GM04504 (cell line): ENCODE measurements at places on chromosomes 4 and X.

DNA sequence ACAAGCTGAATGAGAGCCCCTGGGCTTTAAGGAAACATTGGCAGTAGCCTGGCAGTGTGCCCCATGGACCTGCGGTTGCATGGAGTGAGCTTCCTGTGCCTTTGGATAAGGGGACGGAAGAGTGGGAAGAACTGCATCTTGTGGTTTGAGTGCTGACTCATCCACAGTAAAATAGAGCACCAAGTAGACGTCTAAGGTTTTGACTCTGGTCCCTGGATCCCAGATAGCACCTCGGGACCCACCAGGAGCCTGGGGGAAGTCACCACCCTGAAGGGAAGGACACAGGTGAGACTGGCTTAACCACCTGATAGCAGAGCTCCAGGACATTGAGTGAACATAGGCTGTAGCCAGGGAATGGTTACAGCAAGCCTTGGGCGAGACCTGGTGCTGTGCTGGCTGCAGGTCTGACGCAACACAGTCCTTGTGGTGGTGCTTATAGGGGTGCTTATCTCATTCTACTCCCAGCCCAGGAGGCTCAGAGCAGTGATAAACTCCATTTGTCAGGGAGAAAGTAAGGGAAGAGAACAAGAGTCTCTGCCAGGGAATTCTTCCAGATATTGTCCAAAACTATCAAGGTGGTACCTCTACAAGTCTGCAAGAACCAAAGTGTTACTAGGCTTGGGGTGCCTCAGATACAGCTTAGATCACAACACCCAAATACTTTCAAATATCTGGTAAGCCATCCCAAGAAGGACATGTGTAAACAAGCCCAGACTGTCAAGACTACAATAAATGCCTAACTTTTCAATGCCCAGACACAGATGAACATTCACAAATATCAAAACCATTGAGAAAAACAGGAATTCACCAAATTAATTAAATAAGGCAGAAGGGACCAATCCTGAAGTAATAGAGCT is 123.6 kb upstream of the TET2 start:
- DNase-seq = no peak

DNA sequence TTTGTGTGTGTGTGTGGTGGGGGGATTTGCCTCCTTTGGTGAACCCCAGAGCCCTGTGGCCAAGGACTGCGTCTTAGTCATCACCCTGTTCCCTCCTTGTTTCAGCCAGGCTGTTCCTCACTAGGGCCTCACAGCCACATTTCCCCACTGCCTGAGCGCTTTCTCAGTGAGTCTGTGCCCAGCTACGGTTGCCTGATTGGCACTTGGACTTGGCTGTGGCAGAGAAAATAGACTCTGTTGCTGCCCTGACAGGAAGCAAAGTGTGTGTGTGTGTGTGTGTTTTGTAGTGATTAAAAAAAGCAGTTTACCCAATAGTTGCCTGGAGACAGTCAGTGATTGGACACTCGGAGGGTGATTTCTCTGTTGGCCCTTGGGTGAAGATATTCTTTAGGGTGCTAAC is 113.0 kb downstream of the UCHL1 start:
- no peak for DNase-seq

- DNase-seq = no peak
Measured at GRCh38 chr4:156515295-156515694, 456.3 kb downstream of the PDGFC start.

DNA sequence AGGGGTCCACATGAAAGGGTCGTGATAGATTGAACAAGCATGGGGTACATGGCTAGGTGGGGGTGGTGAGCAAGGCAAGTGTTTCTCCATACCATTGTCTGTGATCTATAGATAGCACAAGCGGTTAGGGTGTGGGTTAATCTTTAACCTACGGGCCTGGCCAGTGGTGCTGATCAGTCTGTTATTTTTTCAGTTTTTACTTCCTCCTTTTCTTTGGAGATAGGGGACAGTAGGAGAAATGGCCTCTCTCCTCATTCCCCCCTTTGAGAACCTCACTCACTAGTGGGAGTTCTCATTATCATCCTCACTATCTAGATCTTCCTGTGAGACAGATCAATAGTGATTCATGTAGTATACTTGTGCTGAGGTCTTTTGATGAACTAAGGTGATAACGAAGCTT is 16.2 kb upstream of the GPKOW start:
- DNase-seq = no peak

GRCh38 chr4:119728692-119729593 is 100.3 kb upstream of the PDE5A start:
- DNase-seq = no peak
